Breast epithelium (tissue), 4 donors: ENCODE measurements at places on chromosomes 1 and 21.

GRCh38 chr1:54361342-54361741, 44.9 kb downstream of the SSBP3 start:
- H3K4me1 ChIP-seq: peaks cover 5% of the 10 kb centered on the region
- no peaks in the 10 kb centered on the region for H3K27me3 ChIP-seq
- H3K4me3 ChIP-seq: no peak overlapping the region
- H3K36me3 ChIP-seq: no peaks in the 10 kb centered on the region
- no peak for DNase-seq

- no peak for DNase-seq
- H3K27me3 ChIP-seq: no peaks in the 10 kb centered on the region
- H3K36me3 ChIP-seq: no peaks in the 10 kb centered on the region
- no peak overlapping the region for H3K4me3 ChIP-seq
- H3K4me1 ChIP-seq: no peaks in the 10 kb centered on the region
These were observed 53.6 kb downstream of the ADCY10 start for GRCh38 chr1:167860231-167860923.

- peak overlapping the region; percentile 55 for H3K27ac ChIP-seq
- peaks cover 3% of the 10 kb centered on the region for H3K4me1 ChIP-seq
- no peak for DNase-seq
- no peaks in the 10 kb centered on the region for H3K36me3 ChIP-seq
These were observed 16.1 kb upstream of the FMOD start for GRCh38 chr1:203367057-203367456.

- H3K36me3 ChIP-seq: no peaks in the 10 kb centered on the region
- DNase-seq: no peak
- no peaks in the 10 kb centered on the region for H3K4me1 ChIP-seq
- no peak overlapping the region for H3K27ac ChIP-seq
These were observed 816.4 kb downstream of the KCNT2 start for GRCh38 chr1:195791796-195792195.

DNA sequence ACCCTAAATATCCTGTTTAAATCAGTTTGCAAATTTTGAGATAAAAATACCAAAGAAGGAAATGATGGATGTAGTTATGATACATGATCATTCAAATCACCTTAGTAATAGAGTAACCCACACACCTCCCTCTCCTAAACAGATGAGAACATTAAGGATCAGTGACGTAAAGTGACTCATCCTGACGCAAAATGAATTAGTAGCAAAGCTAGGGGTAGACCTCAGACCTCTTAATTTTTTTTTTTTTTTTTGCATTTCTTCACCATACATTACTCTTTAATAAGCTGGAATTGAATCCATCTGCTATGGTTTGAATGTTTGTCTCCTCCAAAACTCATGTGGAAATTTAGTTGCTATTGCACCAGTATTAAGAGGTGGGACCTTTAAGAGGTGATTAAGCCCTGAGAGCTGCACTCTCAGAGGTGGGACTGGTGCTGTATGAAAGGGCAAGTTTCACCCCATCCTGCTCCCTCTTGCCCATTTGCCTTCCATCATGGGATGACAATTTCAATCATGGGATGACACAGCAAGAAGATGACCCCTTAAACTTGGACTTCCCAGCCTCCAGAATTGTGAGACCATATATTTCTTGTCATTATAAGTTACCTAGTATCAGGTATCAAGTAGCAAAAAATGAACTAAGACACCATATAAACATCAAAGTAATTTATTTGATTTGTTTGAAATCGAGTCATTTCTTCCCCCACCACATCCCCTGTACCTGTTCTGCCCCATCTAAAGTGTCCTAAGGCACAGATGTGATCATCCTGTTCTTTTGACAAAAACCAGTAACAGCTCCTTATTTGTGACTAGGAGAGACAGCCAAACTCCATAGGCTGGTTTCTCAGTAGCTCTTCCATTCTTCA, 114.6 kb upstream of the DUSP10 start:
- no peaks in the 10 kb centered on the region for H3K4me1 ChIP-seq
- DNase-seq: no peak
- no peaks in the 10 kb centered on the region for H3K27me3 ChIP-seq

- DNase-seq: peak; percentile 56
- H3K4me1 ChIP-seq: no peaks in the 10 kb centered on the region
- no peaks in the 10 kb centered on the region for H3K27me3 ChIP-seq
- H3K4me3 ChIP-seq: no peak overlapping the region
- H3K27ac ChIP-seq: peak overlapping the region; percentile 33
- no peaks in the 10 kb centered on the region for H3K36me3 ChIP-seq
These were observed 10.4 kb downstream of the DCAF8 start for GRCh38 chr1:160251687-160252526.

DNA sequence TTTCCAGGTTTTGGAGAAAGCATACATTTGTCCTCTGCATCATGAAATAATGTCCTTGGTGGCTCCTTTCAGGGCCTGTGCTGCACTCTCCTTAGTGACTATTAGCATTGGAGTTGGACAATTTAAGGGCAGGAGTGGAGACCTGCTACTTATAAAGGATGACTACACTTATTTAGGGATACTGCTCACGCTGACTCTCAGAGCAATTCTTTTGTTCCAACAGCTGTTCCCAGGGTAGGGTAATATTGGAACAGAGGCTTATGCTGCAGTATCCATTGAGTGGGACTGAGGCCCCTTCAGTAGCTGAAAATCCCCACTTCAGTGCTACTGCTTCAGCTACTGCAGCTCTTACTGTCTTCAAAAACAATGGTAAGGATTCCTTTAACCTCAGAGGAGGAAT, 84.6 kb downstream of the GPR88 start:
- no peaks in the 10 kb centered on the region for H3K27me3 ChIP-seq
- no peaks in the 10 kb centered on the region for H3K36me3 ChIP-seq
- no peak for DNase-seq
- no peak overlapping the region for H3K27ac ChIP-seq

- H3K27me3 ChIP-seq: no peaks in the 10 kb centered on the region
These were observed 30.3 kb downstream of the UBR4 start for GRCh38 chr1:19179597-19180264.

DNA sequence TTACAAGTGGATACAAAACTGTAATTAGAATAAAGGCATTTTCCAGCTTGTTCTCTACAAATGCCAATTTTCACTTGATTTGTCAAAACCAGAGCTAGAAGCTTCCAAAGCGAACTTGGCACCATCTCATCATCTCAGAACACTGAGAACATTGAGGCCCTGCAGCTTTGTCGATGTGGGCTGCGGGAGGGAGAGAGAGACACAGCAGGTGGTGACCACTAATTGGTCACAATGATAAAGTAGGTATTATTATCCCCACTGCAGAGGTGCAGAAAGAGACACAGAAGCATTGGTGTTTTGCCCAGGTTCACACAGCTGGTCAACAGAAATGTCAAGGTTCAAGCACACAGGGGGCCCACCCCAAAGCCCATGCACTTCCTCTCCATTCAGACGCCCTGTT, 72.2 kb upstream of the KRTAP19-8 start:
- H3K4me1 ChIP-seq: no peaks in the 10 kb centered on the region
- no peaks in the 10 kb centered on the region for H3K36me3 ChIP-seq
- no peak for DNase-seq
- H3K27ac ChIP-seq: no peak overlapping the region

DNA sequence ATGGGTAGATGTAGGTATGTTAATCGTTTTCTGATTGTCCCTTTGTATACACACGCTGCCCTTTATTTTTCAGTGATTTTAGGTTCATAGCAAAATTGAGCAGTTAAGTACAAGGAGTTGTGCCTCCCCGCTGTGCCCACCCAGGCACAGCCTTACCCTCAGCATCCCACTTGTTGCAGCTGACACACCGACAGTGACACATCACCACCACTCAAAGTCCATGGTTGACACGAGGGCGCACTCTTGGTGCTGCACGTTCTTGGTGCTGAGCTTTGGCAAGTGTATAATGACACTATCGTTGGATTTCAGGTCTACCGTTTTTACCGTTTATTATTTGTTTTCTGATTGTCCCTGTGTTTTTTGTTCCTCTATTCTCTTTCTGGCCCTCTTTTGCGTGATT, 15.6 kb downstream of the C1orf159 start:
- DNase-seq: peak; percentile 28
- no peaks in the 10 kb centered on the region for H3K4me1 ChIP-seq
- no peak overlapping the region for H3K4me3 ChIP-seq
- H3K27me3 ChIP-seq: no peaks in the 10 kb centered on the region

DNA sequence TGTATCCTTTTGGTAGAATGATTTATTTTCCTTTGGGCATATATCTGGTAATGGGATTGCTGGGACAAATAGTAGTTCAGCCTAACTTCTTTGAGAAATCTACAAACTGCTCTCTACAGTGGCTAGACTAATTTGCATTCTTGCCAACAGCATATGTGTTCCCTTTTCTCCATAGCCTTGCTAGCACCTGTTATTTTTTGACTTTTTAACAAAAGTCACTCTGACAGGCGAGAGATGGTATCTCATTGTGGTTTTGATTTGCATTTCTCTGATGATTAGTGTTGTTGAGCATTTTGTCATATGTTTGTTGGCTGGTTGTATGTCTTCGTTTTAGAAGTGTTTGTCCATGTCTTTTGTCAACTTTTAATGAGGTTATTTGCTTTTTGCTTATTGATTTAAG, 99.8 kb downstream of the UCK2 start:
- no peaks in the 10 kb centered on the region for H3K36me3 ChIP-seq
- no peak for DNase-seq
- no peaks in the 10 kb centered on the region for H3K27me3 ChIP-seq

GRCh38 chr21:41438425-41439113, 12.5 kb downstream of the MX1 start:
- H3K4me3 ChIP-seq: no peak overlapping the region
- DNase-seq: no peak
- H3K36me3 ChIP-seq: peaks cover 15% of the 10 kb centered on the region
- H3K4me1 ChIP-seq: no peaks in the 10 kb centered on the region
- H3K27ac ChIP-seq: no peak overlapping the region

DNA sequence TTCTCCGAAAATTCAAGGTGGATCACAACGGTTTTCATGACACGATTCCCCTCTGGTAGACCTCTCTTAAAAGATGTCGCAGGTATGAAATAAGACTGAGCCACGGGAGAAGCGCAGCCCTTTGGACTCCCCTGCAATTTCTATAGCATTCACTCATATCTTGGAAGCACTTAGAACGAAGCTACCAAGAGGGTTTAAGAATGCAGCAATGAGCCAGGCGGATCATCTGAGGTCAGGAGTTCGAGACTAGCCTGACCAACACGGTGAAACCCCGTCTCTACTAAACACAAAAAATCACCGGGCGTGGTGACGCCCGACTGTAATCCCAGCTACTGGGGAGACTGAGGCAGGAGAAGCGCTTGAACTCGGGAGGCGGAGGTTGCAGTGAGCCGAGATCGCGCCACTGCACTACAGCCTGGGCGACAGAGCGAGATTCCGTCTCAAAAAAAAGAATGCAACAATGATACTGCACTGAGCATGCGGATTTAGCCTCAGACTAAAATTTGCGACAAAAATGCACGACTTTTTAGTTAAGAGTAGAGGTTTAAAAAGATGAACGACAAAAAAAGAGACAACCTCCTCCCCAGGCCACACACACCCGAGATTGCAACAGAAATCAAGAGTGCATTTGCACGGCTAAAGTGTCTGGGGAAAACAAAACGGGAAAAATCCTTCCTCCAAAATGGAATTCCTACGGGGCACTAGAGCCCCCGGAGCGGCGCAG, 743 bp downstream of the TOMM20 start:
- peaks cover 5% of the 10 kb centered on the region for H3K36me3 ChIP-seq
- no peak for DNase-seq
- H3K27me3 ChIP-seq: no peaks in the 10 kb centered on the region
- H3K4me1 ChIP-seq: peaks cover 11% of the 10 kb centered on the region
- peak overlapping the region; percentile 94 for H3K4me3 ChIP-seq

DNA sequence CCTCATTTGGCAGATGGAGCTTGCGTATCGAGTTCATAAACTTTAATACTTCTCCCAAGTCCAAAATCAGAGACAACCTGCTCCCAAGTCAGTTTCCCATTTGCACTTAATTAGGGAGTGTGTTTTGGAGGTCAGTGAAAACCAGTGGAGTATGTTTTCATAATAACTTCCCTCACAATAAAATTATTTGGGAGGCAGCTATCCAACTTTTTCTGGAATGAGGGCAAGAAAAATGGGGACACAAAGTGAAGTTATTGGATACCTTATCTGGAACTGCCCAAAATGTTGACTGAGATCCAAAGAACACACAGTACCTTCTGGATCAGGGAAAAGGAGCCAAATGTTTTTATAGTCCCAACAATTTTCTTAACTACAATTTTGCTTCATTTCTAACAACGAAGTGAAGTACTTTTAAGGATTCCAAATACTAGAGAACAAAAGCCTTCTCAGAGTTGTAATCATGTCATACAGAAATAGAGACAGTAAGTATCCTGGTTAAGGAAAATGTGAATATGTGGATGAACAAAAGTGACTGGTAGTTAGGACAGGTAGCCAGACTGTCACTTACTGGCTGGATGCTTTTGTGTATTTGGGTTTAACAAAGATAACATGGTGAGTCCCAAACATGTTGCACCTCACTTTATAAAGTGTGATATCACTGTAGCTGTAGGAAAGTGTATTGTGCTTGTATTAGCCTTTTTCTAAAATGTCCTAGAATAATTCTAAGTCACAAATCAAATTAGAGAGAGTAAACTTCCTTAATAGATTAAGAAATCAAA, 325.0 kb downstream of the HLX start:
- no peaks in the 10 kb centered on the region for H3K36me3 ChIP-seq
- no peaks in the 10 kb centered on the region for H3K27me3 ChIP-seq
- no peaks in the 10 kb centered on the region for H3K4me1 ChIP-seq
- no peak overlapping the region for H3K4me3 ChIP-seq
- H3K27ac ChIP-seq: peak overlapping the region; percentile 29
- no peak for DNase-seq

- peak overlapping the region; percentile 76 for H3K27ac ChIP-seq
- no peaks in the 10 kb centered on the region for H3K36me3 ChIP-seq
- no peak overlapping the region for H3K4me3 ChIP-seq
- no peaks in the 10 kb centered on the region for H3K27me3 ChIP-seq
- peaks cover 7% of the 10 kb centered on the region for H3K4me1 ChIP-seq
These were observed 168.4 kb downstream of the ZZZ3 start for GRCh38 chr1:77513839-77514763.

DNA sequence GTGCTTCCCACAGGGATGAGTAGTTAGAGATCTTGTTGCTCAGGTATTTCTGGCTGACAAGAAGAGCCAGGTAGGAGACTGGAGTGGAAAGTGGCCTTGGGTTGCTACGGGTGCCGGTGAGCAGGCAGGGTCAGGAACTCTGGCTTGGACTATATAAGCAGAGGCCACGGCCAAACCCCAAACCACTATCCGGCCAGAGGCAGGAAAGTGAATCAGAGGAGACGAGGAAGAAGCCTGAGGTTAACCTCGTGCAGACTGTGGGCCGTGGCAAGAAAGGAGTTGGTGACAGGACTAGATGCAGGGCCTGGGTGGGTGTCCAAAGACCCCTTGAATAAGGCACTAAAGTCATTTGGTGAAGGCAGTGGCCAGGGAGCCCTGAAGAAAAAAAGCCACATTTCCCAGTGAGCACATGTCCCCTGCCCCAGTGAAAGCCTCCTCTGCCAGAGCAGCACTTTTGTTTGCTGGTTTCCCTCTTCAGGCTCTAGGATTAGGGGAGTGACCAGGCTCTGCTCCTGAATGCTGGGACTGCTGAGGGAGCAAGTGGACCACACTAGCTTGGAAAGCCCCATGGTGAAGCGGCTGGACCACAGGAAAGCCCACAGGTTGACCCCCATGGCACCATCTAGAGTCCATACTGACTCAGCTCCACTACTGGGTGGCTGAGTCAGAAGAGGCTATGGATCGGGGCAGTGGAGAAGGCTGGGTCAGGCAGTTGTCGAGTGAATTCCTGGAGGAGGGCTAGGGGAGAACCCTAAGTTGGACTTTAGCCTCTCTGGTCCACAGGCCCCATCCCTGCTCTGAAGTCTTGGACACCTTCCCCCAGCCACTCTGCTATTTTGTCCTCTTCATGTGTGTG, 23.4 kb downstream of the CSF1 start:
- H3K27me3 ChIP-seq: no peaks in the 10 kb centered on the region
- peaks cover 24% of the 10 kb centered on the region for H3K4me1 ChIP-seq
- peak overlapping the region; percentile 39 for H3K27ac ChIP-seq
- DNase-seq: no peak
